ENCODE measurements at places on chromosomes 2 and 18. TPM values are rescaled to one million over a fixed set of nuclear protein-coding genes. Genes with fewer than 3 reads are reported as not detected.

Gene EPC2
- 14.6 TPM for total RNA-seq

Gene IHH
- total RNA-seq, result not detected

Gene APLF
- 1.4 TPM for total RNA-seq

Gene CYS1
- 0.79 TPM for total RNA-seq

Gene C2orf66
- total RNA-seq, result not detected

Gene POTEI
- total RNA-seq, result not detected

Gene TSPYL6
- not detected for total RNA-seq

Gene C2orf15
- total RNA-seq, result 0.39 TPM

Gene PID1
- total RNA-seq, result 3.0 TPM

Gene LBH
- total RNA-seq, result 38.9 TPM

Gene THSD7B
- total RNA-seq, result 0.05 TPM

Gene C1QL2
- total RNA-seq, result not detected

Gene PSTPIP2
- 0.76 TPM for total RNA-seq

Gene MEX3C
- 45.6 TPM for total RNA-seq

Gene FEV
- not detected for total RNA-seq

Gene CIB4
- not detected for total RNA-seq

Gene SLC25A12
- 25.1 TPM for total RNA-seq

Gene UNC50
- 67.5 TPM for total RNA-seq

Gene DUSP19
- total RNA-seq, result 2.4 TPM

Gene PJVK
- total RNA-seq, result not detected

Gene SKOR2
- not detected for total RNA-seq

Gene IL18R1
- not detected for total RNA-seq

Gene RND3
- total RNA-seq, result 187 TPM

Gene C2orf78
- not detected for total RNA-seq

Gene GCKR
- not detected for total RNA-seq

Gene ANKRD44
- total RNA-seq, result 10.3 TPM

Gene GALNT5
- 28.8 TPM for total RNA-seq
